SK-N-DZ (cell line): ENCODE measurements at places on chromosomes 5 and 9.
A peak's percentile ranks its signal among the peaks of the same experiment; 100 is the strongest.

DNA sequence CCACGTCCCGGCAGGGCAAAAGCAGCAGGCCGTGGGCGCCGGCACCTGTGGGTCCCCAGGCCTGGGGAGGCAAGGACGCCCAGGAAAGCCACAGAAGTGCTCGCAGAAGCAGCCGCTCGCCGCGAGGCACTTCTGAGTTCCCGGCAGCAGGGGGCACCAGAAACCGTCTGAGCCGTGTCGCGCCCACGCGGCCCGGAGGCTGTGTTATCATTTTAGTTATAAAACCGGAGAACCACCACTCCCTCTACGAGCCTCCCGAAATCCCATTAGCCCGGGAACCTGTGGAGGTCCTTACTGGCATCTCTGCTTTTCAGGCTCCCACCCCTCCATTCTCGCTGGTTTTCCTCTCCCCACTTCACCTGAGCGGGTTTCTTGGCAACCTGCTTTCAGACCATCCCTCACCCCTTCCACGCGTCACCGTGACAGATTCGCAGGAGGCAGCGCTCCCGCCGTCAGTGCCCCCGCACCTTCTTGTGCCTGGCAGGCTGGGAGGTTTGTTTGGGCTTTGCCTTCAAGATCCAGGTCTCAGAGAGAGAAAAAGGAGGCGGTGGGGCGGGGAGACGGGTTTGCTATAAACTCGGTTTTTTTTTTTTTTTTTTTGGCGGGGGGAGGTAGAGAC, 2.3 kb downstream of the GDNF start:
- no peak for DNase-seq

DNA sequence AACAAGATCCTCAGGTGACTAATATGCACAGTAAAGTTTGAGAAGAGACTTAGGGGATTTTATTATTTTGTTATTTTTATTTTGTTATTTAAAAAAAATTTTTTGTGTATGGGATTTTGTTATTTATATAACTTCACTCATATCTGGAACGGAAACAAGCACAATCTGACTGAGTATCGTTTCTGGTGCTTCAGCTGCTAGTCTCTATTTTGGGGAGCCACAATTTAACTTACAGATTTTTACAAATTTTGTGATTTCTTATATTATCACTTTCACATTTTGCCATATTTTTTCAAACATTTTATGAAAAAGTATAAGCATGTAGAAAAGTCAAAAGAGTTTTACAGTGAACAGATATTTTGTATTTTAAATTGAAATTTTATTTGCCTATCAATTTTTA, 208.7 kb downstream of the CCDC171 start:
- DNase-seq: no peak

DNA sequence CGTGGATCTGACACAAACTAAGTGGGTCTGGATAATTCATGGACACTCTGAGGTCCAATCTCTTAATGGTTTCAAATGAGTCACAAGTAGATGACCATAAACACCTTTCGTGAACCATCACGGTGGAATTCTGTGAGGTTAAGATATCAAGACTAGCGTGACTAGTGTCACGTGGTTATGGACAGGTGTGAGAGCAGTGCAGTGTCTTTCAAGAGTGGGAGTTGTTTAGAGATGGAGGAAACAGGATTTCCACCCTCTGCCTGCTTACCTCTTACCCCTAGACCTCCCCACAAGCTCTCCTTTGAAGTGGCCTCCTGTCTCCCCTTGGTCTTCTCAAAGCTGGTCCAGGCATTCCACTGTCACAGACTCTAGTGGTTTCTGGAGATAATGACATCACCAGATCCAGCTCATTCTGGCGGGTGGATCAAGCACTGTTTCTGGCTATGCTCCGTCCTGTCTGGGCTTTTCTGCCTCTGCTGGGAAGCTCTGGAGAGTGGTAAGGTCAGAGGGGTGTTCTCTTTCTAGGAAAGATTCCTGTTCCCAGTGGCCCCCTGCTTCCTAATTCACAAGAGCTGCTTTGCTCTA, 20.0 kb upstream of the ZNF782 start:
- no peak for DNase-seq

DNA sequence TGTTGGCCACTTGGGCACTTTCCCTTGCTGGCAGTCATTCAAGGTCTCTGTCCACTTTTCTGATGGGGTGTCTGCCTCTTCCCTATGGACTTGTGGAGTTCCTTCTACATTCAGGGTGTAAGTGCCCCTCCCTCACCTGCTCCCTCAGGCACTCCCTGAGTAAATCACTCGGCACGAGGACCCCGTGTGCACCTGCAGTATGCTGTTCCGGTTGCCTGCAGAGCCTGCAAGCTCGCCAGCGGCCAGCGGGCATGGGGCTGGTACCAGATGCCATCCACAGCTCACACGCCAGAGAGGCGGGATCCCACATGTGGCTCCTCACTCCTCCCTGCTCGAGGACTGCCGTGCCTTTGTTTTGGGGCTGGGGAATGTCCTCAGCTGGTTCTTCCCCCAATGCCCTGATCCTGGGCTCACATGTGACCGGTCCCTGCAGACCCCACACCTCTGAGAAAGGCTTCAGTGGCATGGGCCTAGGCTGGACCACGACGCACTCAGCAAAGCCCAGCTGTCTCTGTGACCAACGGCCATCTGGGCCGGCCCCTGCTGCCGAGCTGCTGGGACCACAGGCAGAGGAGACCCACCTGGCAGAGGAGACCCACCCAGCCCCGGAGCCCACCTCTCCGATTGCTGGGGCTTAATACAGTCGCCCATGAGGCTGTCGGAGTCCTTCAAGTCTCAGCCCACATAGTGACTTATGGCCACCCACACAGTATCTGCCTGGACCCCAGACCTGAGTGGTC, 46.1 kb upstream of the CLPTM1L start:
- DNase-seq: no peak

- no peak for DNase-seq
Measured at GRCh38 chr9:101716629-101717028, 21.8 kb downstream of the GRIN3A start.

DNA sequence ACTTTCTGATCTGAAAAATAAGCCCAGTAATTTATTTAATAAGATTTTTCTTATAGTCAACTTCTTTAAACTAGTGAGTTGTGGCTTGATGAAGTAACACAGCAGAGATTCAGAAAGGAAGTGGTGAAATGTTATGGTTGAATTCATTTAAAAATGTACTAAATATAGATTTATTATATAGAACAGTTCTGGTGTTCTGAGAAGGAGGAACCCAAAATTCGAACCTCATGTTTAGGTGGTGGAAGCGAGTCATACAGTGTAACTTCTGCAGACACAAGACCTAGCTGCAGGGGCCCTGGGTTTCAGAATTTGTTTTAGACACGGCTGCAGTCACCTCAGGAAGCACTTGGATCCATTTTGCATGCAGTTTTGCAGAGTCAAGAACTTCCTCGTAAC, 188.2 kb downstream of the TRIO start:
- DNase-seq: no peak

DNA sequence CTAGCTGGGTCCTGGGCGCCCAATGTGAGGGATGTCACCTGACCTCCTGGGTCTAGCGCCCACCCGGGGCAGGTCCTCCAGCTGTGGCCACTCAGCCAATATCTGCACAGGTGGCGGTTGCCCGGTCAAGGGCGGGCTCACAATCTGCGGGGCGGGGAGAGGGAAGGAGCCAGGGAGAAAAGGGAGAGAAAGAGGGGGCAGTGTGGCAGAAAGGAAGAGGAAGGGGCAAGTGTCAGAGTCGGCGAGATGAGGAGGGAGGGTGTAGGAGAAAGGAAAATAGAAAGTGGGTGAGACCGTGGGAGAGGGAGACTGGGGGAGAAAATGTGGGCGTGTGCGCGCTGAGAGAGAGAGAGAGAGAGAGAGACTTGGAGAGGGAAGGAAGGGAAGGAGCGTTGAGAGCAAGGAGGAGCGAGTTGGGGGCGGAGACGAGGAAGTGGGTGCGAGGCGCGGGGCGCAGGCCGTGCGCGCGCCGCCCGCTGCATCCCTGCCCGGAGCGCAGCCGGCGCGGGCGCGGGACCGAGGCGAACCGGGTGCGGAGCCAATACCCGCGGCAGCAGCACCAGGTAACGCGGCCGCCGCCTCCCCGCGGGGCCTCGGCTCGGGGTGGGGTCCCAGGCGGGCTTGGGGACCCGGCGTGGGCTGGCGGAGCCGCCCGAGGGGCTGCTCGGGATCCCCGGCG, at the start of gene HRH2:
Gene HRH2 (plus strand): TSS at position 479 of the 679 bp plus-strand sequence. CDS start 25,163 bp downstream, outside the sequence.
- DNase-seq: no peak

DNA sequence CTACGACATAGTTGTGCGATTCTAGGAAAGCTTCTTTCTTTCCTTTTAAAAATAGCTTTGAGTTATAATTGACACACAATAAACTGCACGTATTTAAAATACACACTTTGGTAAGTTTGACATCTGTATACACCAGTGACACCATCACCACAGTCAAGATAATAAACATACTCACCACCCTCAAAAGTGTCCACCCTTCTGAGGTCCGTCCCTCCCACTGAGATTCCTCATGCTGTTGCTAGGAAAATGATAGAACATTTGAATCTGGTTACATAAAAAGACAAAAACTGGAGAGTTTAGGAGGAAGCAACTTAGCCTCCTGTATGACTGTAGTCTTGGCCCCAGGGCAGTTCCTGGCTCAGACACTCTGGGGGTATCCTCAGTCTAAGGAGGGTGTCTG, 17.2 kb downstream of the S100Z start:
- no peak for DNase-seq

- DNase-seq: no peak
Measured at GRCh38 chr9:124349675-124350493, 65.4 kb downstream of the PSMB7 start.

DNA sequence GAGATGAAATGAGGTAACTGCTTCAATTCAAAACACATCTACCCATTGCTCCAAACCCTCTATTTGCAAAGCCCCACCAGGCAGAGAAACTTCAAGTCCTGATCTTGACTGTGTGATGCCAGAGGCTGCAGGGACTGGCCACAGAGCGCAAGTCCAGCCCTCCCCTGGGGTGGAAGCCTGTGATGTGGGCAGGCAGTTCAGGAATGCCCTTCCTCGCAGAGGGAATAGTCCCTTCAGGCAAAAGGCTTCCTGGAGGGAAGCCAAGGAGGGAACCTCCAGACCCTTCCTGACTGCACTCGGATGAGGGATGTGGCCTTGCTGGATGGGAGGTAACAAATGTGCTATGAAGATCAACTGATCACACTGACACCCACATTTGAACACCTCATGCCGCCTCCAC, 131.2 kb downstream of the SLIT3 start:
- no peak for DNase-seq

- no peak for DNase-seq
Measured at GRCh38 chr5:128146671-128147070, 63.1 kb downstream of the SLC12A2 start.

- no peak for DNase-seq
Measured at GRCh38 chr5:80181618-80182211, 74.1 kb downstream of the SERINC5 start.

GRCh38 chr5:143076377-143076776, 306.2 kb downstream of the ARHGAP26 start:
- no peak for DNase-seq

DNA sequence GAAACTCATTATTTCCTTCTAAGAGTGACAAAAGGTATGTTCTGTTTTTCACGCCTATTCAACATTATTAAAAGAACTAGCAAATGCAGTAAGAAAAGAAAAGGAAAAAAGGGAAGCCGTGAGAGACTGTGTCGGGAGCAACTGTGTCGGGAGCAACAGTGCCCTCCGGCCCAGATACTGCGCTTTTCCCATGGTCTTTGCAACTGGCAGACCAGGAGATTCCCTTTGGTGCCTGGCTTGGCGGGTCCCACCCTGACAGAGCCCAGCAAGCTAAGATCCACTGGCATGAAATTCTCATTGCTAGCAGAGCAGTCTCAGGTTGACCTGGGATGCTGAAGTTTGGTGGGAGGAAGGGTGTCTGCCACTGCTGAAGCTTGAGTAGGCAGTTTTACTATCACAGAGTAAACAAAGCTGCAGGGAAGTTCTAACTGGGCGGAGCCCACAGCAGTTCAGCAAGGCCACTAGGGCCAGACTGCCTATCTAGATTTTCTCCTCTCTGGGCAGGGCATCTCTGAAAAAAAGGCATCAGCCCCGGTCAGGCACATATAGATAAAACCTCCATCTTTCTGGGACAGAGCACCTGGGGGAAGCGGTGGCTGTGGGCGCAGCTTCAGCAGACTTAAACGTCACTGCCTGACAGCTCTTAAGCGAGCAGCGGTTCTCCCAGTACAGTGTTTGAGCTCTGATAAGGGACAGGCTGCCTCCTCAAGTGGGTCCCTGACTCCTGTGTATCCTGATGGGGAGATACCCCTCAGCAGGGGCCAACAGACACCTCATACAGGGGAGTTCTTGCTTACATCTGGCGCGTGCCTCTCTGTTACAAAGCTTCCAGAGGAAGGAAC, 1237.4 kb upstream of the CDH18 start:
- no peak for DNase-seq

- peak; percentile 72 for DNase-seq
Measured at GRCh38 chr5:134555890-134556311, 30.4 kb downstream of the JADE2 start.

- DNase-seq: no peak
Measured at GRCh38 chr5:67066815-67067214, 129.8 kb downstream of the CD180 start.

- DNase-seq: no peak
Measured at GRCh38 chr5:2901511-2901910, 150.0 kb upstream of the IRX2 start.

GRCh38 chr5:164027738-164028137, 522.3 kb downstream of the MAT2B start:
- DNase-seq: no peak

- no peak for DNase-seq
Measured at GRCh38 chr5:175216991-175217390, 227.0 kb downstream of the DRD1 start.

DNA sequence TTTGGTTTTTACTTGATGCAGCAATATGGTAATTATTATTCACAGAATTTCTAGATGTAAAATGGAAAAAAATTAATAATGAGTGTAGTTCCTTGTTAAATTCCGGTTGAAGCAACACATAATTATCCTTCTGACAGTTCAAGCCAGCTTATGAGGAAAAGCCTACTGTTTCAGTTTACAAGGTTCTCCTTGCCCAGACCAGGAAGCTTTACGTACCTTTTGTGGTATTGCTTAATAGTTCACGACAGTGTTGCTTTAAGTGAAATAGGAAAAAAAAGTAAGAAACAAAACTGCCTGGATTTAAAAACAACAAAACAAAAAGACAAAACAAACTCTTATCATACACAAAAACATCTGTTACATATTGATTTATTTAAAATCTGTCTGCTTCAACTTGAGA, 547.3 kb upstream of the C9orf72 start:
- no peak for DNase-seq

DNA sequence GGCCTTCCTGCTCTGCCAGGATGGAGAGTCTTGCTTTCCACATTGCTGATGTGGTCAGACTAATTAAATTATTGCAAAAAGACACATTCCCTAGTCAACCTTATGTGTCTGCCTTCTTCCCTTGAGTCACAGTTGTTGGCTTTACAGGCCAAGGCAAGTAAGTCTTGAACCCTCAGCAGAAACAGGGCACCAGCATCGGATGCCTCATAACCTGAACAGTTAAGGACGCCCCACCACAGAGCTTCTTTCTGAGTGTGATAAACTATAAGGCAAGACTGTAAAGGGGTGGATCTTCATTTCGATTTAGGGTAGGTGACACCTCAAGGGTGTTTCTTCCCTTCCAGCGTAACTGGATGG, 670 bp upstream of the KIF2A start:
- DNase-seq: no peak

DNA sequence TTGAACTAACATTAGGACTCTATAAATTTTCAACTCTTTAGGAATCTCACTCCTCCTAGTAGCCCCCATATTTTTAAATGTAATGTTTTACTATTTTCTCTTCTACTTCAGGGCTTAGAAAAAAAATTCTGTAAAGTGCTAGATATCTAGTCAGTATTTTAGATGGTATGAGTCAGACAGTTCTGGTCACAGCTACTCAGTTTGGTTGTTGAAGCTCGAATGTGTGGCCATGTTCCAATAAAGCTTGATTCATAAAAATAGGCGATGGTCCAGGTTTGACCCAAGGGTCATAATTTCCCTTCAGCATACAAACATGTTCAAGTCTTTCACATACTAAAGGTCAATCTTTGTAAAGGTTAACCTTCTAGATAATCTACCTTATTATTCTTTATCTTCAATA, 566.0 kb upstream of the CDH18 start:
- DNase-seq: no peak
